ENCODE measurements at places on chromosomes 1 and 21.

- no peak for DNase-seq
Measured at GRCh38 chr1:6350416-6351088, 43.0 kb downstream of the ACOT7 start.

GRCh38 chr1:101111461-101111860, 85.9 kb upstream of the DPH5 start:
- DNase-seq: no peak

- no peak for DNase-seq
Measured at GRCh38 chr1:94927405-94928175, 680 bp upstream of the CNN3 start.

DNA sequence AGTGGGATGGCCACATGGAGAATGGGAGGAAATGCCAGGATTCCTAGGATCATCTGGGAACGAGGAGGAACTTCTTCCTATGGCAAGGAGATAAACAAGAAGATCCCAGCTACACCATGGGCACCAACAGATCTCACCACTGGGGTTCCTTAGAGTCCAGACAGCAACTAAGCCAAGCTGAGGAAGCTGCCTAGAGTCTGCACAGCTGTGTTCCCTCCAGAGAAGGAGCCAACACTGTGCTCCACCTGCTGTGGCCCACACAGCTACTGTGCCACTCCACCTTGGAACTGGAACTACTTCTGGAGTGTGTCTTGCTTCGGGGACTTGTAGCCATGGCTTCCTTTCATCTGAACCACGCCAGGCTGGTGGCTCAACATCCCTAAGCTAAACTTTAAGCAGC, 6.0 kb downstream of the IFNAR1 start:
- no peak for DNase-seq

DNA sequence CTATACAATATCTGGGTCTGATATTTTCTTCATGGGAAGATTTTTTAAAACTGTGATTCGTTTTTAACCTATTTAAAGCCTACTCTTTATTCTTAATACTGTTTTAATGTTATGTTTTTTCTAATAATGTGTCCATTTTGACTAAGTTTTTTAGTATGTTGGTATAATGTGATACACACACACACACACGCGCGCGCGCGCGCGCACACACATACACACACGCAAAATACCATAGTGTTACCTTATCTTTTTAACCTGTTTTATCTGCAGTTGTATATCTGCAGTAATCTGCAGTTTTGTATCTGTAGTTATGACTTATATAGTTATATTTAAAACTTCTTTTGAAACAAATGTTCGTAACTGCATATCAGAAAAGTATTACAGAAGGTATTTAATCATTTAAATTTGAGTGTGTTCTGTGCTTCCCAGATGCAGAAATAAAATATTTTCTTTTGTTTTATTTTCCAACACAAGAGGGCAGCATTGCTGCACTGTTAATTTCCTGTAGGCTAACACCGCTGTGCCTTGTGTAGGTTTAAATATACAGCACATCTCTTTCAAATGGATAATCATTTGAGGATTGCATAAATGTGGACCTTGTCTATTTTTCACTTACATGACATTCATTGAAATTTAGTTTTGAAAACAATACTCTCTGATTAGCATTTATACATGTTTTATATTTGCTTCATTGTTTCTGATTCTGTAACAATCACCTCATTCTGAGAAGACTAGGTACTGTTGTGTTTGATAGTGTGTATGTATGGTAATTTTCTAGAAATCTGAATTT, 166.1 kb downstream of the PDE4B start:
- DNase-seq: no peak

DNA sequence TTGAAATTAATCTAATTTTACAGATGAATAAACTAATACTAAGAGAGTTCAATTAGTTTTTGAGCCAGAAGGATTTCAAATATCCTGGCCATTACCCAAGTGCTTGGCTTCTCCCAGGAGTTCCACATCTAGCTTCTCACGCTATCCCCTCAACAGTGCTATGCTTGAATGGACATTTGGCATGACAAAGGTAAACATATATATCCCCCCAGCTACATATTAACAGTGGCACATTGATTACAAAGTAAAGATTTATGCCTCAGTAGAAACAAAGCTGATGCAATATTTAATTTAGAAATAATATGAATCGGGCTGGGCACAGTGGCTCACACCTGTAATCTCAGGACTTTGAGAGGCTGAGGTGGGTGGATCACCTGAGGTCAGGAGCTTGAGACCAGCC, 434.6 kb upstream of the PRMT6 start:
- no peak for DNase-seq

DNA sequence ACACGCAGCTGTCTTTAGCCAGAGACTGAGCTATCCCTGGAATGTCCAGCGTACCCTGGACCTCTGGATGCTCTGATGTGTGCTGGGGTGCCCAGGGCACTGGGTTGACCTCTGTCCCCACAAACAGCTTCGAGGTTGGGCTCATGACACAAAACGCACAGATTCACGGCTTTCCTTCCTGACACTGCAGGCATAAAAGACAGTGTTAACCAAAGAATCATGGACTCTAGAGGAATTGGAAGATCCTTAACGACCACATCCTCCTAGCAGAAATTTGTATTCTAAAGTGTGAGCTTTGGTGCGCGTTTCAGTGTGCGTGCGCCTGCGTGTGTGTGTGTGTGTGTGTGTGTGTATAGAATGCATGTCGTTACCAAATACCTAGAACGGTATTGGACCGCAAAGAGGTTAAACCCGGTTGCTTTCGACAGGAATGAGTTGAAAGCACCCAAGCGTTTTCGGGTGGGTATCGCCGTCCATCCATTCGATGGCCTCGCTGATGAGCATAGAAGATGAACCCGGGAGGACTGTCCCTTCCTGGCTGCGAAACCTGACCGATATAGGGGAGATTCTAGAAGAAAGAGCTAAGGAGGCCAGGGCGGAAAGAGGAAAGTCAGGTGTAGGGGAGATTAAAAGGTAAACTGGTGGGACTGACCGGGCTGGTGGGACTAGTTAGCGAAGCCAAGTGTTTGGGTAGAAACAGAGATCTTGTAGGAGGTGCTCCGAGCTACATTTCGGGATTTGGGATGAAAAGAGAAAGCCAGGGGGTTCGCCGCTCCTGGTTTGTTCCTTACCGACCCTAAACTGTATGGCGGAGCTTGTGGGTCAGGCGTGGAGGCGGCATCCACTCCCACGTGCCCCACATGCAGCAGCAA, 6.8 kb upstream of the LHX9 start:
- no peak for DNase-seq

DNA sequence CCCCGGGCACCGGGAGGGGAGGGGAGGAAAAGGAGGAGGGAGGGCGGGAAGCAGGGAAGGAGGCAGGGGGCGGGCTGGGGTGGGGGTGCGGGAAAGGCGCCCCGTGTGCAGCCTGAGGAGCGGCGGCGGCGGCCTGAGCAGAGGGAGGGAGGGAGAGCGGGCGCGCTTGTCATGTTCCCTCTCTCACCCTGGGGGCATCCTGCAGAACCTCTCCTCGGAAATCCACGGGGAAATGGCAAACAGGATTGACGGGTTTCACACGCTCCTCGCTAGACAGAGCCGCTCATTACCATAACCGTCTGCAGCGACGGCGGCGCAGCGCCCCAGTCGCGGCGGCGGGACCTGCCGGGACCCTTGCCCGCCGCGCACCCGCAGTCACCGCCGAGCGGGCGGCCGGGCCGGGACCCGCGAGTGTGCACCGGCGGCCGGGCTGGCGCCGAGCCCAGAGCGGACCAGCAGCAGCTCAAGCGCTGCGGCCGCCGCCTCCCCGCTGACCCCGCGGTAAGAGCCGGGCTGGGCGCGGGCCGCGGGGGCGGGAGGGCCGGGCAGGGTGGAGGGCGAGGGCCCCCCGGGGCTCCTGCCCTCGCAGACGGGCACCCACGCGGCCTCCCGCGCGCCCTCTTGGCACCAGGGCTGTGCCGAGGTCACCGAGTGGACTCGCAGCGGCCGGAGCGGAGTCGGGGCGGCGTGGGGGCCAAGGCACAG, at the start of gene SERTAD4:
SERTAD4 (plus strand) TSS at position 286 of the 705 bp plus-strand sequence. CDS start 5,165 bp downstream, outside the sequence.
- no peak for DNase-seq

DNA sequence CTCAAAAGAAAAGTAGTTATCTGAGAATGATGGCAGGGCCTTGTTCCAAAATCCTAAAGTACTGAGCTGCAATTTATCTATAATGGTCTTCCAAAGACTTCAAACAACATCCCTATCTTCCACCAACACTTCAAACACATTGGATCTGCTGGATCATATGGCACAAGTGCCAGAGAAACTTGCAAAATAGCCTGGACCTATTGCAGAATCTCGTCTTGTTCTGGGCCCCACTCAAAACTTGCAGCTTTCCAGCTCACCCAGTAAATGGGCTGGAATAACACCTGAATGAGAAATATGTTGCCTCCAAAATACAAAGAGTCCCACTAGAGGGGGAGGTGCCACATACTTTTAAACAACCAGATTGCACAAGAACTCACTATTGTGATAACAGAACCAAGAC, 44.0 kb upstream of the PKN2 start:
- no peak for DNase-seq

- no peak for DNase-seq
Measured at GRCh38 chr1:19096036-19096833, 113.8 kb downstream of the UBR4 start.

DNA sequence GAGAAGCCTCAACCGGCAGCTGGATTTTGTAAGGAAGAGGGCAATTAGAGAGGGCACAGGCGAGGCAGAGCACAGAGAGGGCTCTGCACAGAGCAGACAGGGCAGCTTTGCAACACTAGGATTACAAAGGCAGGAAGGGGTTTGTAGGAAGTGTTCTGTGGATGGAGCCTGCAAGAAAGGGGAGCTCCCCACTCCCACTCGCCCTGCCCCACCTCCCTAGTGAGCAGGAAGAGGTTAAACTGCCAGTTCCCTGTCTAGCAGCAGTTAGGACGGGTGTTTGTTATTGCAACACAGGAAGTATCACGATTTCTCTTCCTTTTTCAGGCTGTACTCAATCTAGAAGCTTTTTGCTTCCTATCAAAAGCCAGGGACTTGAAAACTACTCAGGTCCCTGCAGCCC, 63.3 kb upstream of the LRRC8D start:
- DNase-seq: no peak

DNA sequence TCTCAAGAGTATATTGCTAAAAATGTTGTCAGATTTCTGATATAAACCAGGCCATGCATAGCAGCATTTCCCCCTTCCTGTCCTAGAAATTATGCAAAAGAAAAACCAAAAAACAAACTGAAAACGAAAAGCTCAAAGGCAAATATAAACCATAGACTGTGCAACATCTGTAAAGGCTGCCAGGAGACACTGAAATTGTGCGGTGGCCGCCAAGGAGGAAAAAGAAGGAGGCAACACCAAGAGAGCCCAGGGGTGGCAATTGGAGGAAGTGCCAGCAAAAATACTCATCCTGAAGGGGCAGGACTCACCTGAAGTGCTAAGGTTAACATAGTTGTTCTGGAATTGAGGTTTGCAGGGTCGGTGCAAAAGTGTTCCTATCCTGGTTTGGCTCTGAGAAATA, 92.0 kb downstream of the RWDD3 start:
- DNase-seq: no peak

GRCh38 chr1:41618066-41618825, 133.8 kb upstream of the EDN2 start:
- DNase-seq: no peak

DNA sequence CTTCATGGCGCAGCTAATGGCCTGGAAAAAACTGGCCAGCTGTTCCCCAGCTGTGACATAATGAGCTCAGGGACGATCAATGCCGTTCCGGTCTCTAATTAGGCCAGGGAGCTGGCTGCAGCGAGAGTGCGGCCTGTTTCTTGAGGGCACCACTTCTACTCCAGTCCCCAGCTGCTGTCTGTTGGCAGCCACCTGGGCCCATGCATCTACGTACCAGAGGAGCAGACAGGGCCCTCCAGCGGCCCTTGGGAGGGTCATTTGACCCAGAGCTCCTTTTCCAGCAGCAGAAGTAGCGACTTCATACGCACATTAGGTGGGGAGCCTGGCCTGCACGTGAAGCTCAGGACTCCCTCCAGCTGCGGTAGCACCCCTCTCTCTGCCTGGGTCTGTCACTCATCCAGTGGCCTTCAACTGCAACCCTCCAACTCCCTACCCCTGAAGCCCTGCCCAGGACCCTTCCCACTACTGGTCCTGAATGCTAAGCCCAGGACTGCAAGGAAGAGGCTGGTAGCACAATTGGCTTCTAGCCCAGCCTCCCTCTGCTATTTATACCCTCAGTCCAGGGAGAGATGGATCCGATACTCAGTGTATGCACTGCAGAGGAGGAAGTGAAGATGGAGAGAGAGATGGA, 9.1 kb upstream of the GPR61 start:
- no peak for DNase-seq

GRCh38 chr1:113057006-113057405, 16.0 kb upstream of the LRIG2 start:
- DNase-seq: no peak

DNA sequence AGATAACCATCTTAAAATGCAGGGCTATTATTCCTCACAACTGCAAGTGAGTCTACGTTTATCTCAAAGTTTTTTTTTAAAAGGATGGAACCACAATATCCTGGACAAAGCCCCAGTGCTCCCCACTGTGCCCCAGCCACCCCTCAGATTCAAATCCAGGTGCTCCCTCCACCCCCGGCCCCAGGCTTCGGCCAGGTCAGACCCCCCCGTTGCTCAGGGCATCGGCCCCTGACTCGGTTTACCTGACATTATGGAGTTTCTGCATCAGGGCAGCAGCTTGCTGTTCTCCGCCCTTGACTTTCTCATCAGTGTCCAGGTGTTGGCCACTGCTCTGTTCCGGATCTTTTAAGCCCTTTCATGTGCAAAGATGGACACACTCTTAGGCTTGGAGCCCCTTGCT, 72.9 kb downstream of the SCCPDH start:
- DNase-seq: no peak

DNA sequence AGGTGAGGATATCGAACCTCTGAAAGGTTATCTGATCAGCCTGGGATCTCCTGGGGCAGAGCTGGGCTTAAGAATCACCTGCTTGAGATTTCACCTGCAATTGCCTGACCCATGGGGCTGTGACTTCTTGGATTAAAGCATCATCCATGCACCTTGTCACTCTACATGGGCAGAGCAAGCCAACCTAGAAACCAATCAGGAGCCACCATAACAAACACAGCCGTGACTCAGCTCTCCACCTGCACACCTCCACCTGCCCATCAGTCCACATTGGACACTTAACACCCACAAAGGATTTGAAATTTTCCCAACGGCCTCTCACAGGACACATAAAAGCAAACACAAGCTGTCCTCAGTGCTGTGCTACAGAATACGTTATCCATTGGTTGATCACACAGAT, 35.1 kb upstream of the ETS2 start:
- DNase-seq: no peak

DNA sequence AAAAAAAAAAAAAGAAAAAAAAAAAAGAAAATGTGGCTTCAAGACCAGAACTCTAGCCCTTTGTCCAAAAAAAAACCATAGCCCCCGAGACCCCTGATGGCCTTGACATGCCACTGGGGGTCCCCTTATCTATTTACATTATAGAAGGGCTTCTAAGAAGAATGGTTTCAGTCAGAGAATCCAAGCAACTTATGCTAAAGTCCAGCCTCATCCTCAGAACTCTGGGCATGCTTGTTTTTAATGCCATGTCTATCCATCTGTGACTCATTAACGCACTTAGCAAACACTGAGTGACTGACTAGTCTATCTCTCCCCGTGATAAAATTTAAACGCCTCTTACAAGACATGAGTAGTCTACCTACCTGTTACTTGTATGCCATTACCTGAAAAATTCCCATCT, 29.3 kb downstream of the ERG start:
- DNase-seq: no peak

GRCh38 chr1:183877053-183877720, 72.3 kb downstream of the RGL1 start:
- DNase-seq: no peak
